ENCODE measurements at places on chromosomes 16 and 17.
A peak's percentile ranks its signal among the peaks of the same experiment; 100 is the strongest.

DNA sequence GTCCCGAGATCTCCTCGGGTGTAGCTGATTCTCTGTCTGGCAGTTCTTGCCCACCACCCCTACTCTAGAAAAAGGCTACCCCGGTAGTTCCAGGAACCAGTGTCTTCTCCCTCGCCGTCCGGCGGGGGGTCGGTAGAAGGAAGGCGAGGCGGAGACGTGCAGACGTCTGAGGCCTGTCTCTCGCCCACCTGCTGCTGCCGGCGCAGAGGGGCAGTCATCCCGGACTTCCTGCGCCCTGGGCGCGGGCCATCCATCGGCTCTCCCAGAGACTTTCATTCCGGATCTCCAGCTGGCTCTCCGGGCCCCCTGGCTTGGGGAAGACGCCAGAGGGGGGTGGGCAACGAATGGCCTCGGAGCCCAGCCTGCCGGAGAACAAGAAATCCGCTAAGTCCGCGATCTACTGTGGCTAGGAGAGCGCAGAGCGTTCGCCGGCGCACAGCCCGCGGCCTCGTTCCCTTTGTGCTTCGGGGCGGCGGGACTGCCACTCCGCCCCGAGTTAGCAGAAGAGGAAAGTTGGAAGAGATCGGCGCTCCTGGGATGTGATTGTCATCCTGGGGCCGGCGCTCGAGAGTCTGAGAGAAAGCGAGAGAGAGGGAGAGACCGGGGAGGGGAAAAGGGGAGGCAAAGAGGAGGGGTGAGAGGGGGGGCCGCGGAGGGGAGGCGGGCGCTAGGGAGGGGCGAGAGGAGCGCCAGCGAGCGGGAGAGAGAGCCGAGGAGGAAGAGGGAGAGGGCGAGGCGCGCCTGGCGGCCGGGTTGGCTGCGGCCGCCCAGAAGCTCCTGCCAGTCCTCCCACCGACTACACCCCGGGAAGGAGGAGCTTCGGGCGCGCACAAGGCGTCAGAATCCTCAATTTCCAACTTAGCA, at the start of gene IRX5:
IRX5 (plus strand) TSS at position 861 of the 864 bp plus-strand sequence. CDS start 334 bp downstream, outside the sequence.
- peak; percentile 51 for DNase-seq

DNA sequence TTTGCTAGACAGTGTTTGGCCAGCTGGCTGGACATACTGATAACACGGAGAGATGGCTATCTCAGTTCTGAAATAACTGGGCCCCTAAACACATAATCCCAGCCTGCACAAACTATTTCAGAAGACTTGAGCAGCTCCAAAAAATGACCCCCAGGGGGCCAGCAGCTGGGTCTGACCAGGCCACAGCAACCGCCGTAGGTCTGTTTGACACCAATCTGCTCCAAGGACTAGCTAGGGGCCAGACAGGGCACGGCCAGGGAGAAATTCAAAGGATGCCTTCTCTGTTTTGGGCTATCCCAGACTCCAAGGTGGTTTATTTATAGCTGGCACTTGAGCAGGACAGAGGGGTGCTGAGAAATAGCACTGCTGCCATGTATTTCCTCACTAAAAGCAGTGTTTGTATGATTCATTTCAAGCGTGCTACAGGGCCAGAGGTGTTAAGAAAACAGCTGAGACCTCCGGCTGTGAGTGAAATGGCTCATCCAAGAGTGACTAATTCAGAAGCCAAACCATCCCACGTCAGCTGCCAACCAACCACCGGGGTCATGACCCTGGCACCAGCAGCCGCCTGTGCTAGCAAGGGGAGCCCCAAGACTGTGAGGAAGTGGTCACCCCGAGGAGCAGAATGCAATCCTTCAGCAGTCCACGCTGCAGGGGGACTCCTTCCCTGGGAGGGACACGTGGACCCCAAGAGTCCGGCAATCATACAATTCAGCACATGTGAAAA, 5.7 kb downstream of the GGA2 start:
- no peak for DNase-seq

DNA sequence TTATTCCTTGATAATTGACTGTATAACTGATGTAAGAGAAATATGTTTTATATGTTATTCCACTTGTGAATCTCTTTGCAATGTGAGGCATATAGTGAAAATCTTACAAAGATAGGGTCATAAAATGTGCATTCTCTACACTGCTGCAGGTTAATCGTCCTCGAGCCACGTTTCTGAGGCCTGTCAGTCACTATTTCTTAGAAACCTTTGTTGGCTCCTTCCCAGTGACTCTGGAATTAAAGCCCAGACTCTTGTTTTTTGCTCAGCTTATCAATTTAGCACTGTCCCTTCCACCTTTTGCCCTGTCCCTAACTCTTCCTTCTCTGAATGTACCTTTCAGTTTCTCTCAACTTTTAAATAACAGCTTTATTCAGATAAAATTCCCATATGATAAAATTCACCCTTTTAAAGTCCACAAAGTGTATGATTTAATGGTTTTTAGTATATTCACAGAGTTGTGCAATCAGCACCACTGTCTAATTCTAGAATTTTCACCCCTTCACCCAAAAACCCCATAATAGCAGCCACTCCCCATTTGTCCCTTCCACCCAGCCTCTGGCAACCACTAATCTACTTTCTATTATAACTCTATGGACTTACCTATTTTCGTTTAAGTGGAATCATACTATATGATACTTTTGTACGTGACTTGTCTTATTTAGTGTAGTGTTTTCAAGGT, 8.6 kb downstream of the TNRC6A start:
- no peak for DNase-seq

GRCh38 chr17:34760931-34761495, 181.6 kb downstream of the TMEM132E start:
- DNase-seq = no peak

DNA sequence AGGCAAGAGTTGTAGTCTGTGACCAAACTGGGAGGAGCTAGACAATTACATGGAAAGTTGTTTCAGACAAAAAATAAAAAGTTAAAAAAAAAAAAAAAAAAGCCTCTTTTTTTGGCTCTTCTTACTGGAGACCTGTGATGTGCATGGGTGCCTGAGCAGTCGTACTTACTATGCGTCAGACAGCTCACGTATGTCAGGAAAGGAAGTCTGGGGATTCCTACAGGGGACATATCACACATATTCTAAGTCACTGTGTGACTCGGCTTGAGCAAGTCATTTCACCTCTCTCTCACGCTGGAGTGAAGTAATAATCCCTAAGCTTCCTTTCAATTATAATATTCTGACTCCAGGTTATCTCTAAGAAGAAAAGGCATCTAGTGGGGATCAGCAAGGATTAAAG, 6.0 kb downstream of the SLFN14 start:
- DNase-seq = no peak

DNA sequence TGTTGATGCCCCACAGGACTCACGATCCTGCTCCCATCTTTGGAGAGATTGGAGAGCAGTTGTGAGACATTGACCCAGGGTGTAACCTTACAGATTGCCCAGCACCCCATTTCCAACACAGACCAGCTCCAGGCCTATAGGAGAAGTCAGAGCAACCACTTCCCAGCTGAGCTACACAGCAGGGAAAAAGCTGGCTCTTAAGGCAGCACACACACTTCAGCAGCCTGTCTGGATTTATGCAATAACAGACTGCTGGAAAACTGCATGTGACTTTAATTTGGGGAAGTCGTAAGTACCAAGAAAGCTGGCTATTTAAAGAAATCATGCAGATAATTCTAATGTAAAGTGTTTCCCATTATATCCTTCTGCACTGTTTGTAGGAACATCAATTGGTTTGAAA, 30.8 kb downstream of the NOG start:
- no peak for DNase-seq

DNA sequence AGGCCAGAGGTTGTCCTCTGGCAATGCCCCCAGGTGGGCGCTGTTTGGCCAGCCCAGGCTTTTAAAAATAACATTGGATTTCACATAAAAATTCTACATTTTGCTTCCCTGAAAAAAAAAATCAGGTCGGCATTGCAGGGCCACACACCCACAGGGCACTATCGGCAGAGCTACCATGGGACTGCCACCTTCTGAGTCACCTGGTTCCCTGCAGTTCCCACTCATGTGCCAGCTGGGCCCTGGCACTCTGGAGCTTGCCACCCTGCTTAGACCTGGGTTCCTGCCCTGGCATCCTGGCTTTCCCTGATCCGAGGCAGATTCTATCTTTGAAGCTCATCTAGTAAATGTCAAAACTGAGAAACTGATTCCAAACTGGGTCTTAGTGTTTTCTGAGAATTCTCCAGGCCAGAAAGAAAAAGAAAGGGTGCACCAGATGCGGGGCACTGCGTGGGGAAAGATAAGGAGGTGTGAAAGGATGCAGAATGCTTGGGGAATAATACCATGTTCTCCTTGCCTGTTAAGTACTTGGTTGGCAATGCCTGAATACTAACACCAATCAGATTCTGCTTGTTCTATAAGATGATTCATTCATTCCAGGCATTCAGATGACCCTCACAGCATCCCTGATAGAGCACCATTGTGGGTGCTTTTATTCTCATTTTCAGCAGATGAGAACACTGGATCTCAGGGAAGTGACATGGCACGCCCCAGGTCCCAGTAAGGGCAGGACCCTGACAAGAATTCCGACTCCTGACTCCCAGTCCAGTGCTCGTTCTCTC, 51.8 kb downstream of the RAI1 start:
- no peak for DNase-seq

DNA sequence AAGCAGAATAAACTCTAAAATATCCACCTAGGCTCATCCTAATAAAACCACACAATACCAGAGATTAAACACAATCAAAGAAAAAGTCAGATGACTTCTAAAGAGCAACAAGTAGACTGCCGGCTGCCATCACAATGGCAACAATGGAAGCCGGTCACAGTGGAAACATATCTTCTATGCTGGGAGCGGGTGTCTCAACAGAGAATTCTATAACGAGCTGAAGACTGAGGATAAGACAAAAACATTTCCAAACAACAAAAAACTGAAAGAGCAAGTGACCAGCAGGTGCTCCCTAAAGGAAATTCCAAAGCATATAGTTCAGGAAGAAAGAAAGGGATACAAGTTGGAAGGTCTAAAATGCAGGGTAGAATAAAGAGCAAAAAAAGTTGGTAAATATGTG, 8.9 kb downstream of the NSMCE1 start:
- DNase-seq = no peak

DNA sequence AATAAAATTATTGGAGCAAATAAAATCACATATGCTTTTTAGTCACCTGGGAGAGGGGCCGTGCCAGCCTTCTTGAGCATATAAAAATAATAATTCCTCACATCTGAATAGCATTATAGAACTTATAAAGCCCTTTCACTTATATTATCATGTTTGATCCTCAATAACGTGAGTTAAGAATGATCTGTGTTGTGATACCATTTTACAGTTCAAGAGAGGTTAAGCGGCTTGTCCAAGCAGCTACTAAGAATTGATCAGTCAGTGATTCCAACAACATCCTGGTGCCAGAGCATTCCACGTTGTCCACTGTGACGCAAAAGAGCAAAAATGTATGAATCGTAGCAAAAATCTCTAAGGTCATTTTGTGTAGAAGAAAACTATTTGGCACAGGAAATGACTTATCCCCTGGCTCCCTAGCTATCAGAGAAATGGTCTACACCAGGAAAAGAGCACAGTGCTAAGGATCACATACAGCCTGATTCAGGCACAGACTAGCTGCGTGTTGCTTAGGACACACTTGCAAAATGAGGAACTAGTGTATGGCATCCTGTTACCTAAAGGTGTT, 33.0 kb downstream of the ANKFN1 start:
- DNase-seq = no peak

DNA sequence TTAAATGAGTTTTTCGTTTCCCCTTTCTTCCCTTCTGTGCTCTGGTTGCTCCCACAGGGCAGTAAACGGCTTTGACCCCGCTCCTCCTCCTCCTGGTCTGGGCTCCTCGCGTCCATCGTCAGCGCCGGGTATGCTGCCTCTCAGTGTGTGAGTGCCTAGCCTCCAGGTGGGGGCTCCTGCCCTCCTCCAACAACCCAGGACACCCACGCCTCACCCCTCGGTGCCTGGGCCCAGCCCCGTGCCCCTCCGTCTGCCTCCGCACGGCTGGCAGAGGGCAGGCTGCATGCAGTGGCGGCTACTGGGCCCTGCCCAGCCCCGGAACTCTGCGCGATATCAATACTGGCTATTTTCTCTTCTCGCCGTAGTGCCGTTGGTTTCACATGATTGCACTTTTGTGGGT, 31.2 kb downstream of the NDEL1 start:
- no peak for DNase-seq

GRCh38 chr16:85759631-85760419, 8.9 kb upstream of the C16orf74 start:
- no peak for DNase-seq

- DNase-seq = no peak
Observed at GRCh38 chr16:15510992-15511391, 76.6 kb downstream of the BMERB1 start.

- no peak for DNase-seq
Observed at GRCh38 chr17:65666876-65667321, 105.5 kb upstream of the AXIN2 start.

GRCh38 chr17:8728971-8729370, 15.7 kb downstream of the CCDC42 start:
- no peak for DNase-seq

DNA sequence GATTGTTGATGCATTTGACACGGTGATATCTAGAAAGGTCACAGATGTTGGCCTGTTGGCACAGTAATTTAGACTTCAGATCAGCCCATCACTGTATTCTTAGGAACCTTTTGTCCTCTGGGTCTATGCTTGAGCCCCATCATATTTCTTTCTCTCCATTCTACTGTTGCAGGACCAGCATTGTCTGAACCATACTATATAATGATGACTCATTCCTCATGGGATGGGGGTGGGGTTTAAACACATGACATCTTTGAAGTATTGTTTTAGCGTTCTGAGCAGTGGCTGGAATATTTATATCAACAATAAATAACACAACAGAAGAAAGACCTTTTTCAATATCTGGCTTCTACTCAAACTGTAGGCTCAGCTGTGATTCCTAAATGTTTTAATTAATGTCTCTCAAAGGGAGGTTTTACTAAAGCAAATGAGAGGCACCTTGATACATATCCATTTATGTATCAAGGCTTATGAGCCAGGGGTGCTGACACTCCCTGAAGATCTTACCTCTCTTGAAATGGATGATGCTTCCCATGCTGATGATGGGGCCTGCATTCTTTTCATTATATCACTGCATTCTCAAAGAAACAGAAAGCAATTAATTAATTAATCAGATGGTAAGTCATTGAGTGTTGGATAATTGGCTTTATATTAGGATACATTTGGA, 379.0 kb upstream of the GOT2 start:
- DNase-seq = no peak

DNA sequence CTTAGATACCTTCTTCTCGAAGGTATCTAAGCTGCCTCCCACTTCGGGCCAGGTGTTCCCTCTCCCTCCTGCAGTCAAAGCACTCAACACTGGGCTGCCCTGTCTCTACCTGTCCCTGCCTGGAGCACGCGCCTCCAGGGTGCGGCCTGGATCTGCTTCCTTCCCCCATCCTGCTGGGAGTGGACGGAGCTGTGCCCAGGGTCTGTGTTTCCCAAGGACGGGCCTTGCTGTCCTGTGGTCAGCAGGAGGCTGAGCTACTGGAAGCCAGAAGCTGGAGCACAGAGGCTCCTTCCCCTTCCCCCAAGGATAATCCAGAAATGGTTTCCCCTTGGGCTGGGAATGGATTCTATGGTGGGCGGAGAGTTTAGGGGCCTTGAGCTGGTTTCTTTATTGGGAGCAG, 16.7 kb downstream of the LLGL2 start:
- no peak for DNase-seq

Data from NCI-H1048 (cell line).